ENCODE measurements at places on chromosomes 13 and 19.

DNA sequence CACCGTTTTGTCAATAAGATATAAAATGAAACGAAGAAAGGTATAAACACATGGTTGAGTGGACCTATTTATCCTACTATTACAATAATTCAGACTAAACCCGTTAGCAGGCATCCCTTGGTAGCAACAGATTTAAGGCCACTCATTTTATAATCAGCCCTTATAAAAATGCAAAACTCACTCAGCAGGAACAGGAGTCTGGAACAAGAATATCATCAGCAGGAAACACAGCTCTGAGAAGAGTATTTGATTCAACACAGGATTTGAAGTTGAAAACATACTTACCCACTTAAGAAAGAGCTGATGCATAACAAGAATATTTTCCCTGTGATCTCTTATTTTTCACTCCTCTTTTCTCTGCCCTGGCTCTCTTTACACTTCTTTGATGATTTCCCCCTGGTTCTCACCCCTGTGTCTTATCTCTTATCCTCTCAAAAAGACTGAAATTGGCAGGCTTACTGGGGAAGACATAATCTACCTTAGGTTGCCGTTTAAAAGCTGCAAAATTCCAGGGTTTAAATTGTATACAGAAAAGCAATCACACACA, 1722.7 kb downstream of the SLITRK5 start:
- DNase-seq, result no peak

DNA sequence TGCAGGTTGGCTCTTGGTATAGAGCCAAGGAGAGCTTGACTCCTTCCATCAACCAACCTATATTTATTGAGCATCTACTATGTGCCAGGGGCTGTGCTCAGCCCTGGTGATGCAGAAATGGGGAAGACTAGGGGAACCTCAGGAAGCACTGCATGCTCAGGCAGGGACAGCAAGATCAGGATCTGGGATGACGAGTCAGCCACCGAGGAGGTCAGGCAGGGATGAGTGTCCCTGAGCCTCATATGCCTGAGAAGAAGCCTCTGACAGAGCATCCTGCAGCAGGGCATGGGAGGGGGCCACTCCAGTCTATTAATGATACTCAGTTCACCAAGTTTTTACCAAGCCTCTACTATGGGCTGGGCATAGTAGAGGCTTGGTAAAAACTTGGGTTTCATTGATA, 158.1 kb downstream of the KATNAL1 start:
- no peak for DNase-seq

GRCh38 chr19:53908106-53908934, 758 bp upstream of the CACNG7 start:
- DNase-seq, result no peak

DNA sequence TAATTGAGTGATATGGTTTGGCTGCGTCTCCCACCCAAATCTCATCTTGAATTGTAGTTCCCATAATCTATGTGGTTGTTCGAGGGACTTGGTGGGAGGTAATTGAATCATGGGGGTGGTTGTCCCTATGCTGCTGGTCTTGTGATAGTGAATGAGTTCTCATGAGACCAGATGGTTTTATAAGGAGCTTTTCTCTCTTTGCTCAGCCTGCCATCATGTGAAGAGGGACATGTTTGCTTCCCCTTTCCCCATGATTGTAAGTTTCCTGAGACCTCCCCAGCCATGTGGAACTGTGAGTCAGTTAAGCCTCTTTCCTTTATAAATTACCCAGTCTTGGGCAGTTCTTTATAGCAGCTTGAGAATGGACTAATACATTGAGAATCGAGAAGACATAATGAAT, 480.1 kb downstream of the GPC5 start:
- DNase-seq, result no peak

DNA sequence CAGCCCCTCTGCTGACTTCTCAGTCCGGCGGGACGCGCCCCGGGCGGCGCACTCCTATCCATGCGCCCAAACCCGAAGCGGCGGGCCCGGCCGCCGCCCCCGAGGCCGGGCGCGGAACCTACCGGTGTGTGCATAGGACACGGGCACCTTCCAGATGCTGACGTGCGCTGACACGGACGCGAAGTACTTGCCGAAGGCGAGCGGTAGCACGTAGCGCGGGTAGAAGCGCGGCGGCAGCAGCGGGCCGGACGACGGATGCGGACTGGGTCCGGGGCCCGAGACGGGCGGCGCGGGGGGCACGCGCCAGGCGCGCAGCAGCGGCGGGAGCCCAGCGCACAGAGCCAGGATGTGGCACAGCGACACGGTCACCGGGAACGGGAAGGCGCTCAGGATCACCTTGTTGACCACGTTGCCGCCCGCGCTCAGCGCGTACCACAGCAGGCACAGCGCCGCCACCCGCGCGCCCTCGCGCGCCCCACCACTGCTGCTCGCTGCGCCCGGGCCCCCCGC, 338 bp downstream of the SLC35E1 start:
- no peak for DNase-seq

DNA sequence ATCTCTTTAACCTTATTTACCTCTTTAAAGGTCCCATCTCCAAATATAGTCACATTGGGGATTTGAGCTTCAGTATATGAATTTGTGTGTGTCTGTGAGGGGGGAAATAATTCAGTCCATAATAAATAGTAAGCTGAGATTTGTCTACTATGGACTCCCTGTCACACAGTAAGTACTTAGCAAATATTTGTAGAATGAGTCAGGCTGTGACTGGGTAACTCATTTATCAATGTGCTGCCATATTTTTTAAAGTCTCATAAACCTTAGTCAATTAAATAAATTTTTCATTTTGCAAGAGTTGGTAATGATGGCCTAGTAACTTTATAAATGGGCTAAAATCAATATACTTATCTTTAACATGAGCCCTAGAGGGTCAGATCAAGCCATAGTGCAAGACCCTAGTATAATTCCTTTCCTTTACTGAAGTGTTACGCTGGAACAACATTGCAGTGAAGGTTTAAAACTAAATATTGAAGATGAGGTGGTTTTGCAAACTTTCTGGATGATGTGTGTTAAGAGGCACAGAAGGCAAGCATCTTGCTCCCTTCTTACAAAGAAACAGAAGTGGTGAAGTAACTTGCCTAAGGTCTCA, 305.1 kb downstream of the KCNRG start:
- peak; percentile 32 for DNase-seq

- DNase-seq, result no peak
Observed at GRCh38 chr13:50200988-50201387, 185.7 kb downstream of the KCNRG start.

DNA sequence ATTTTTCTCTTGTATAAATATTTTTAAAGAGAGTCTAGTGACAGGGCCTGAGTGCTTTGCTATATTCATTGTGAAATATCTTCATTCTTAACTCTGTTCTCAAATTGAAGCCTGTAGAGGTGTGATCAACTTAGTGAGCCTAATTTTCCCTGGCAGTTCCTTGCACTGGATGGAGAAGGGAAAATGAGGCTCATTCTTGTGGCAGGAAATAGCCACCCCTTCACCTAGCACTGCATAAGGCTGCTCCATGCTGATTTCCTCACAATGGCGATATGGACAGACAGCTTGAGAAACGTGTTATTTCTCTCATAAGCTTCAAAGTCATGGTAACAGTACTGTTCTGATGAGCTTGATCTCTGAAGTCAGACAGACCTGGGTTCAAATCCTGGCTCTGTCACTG, 146.2 kb downstream of the AKAP11 start:
- no peak for DNase-seq

- no peak for DNase-seq
Observed at GRCh38 chr13:39336937-39337336, 266.1 kb downstream of the LHFPL6 start.

- no peak for DNase-seq
Observed at GRCh38 chr19:42191855-42192254, 25.6 kb downstream of the DEDD2 start.

GRCh38 chr13:56687131-56687530, 453.6 kb upstream of the PRR20A start:
- no peak for DNase-seq

- DNase-seq, result no peak
Observed at GRCh38 chr13:43475140-43475539, 311.6 kb downstream of the ENOX1 start.

GRCh38 chr13:34410678-34411077, 531.4 kb upstream of the NBEA start:
- DNase-seq, result peak; percentile 34

GRCh38 chr19:4368128-4368820, 24.9 kb downstream of the MPND start:
- DNase-seq, result no peak

DNA sequence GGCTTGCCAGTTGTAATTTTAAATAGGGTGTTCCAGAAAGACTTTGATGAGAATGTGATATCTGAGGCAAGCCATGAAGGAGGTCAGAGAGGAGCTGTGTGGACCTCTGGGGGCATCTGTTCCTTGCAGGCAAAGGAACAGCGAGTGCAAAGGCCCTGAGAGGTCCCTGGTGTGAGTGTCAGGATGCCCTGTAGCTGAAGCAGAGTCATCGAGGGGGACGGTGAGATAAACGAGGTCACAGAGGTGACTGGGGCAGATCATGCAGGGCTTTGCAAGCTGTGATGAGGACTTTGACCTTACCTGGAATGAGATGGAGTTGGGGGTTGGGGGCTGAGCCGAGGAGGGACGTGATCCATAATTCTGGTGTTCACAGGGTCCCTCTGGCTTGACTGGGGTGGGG, 75.0 kb downstream of the RYR1 start:
- no peak for DNase-seq

DNA sequence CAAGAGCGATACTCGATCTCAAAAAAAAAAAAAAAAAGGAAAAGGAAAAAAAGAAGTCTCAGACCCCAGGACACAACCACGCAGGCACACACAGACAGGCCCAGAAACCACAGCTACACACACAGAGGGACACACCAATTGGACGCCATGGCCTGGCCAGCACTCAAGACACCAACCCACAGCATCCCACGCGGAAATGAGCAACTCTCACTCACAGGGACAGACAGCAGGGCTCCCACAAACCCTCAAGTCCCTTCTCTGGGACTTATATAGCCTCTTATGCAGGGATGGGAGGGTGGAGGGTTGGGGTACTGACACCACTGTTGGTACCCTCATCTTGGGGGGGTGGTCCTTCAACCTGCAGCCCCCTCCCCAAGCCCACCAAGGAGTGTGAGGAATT, 5.9 kb downstream of the NOTCH3 start:
- DNase-seq, result no peak

DNA sequence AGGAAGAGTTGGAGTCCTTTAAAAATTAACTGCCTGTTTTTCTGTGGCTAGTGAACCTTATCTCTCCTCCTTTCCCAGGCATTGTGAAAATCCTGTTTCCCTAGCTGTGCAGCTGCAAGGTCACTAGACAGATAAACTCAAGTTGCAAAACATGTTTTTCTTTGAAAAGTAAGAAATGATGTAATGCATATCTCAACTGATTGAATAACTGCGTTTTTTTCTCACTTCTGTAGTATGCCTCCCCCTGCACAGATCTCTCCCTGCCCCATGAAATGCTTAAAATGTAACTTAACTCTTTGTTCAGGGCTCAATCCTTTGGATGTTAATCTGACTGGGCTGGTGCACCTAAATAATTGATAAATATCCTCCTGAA, 27.7 kb upstream of the CYSLTR2 start:
- no peak for DNase-seq

DNA sequence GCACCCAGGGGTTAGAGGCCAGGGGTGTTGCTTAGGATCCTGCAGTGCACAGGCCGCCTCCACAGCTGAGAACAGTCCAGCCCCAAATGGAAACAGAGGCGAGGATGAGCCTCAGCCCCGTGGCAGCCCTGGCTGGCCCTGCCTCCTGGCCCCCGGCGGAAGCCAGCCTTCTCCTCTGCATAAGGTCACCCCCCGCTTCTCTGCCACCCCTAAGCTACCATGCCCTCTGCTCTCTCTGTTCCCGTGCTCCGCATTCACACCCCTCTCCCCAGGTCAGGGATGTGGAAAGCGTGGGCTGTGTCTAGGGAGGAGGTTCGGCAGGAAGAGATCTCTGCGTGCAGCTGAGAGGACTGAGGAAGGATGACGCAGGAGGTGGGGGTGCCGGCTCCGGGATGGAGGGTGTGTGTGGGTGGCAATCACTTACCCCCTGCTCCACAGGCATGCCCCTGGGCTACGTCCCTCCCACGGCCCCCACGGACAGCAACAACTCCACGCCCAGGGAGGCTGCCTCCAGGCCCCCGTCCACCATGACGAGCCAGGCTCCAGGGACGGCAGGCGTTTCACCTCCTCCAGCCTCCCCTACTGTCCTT, 6.0 kb downstream of the SSC5D start:
- DNase-seq, result no peak

DNA sequence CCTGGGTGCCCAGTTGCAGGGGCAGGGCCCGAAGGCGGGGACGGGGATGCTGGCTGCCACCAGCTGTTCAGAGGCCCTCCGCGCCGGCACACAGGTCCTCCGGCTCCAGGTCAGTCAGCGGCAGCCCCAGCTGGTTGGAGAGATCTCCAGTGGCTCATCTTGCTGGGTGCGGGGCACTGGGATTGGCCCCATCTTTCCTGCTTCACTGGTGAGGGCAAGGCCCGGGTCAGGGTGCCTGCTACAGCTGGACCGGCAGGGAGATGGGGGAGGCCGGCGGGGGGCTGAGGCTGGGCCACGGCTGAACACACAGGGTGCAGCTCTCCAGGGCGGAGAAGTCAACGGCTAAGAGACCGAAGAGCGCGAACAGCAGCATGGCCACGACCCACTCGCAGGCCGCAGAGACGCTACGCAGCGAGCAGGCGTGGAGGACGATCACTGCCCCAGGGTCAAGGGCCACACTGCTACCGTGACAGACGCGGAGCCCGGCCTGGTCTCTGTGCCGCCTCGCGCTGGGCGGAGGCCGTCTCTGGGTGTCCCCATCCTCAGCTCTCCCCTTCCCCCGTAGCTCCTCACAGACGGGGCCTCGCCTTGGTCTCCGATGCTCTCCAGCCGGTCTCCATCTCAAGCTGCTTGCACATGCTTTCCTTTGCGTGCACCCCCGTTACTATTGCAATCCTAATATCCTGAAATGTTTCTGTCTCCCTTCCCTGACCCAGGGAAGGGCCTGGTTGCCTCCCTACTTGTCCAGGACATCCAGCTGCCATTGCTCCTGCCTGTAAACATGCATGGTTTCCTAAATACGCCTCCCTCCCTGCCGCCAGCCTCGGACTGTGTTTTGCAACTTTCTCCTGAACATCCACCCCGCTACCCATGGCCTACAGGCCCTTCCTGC, 12.3 kb downstream of the TMEM150B start:
- no peak for DNase-seq

- no peak for DNase-seq
Observed at GRCh38 chr13:112851107-112852038, 117.6 kb upstream of the MCF2L start.

- DNase-seq, result no peak
Observed at GRCh38 chr19:628168-628567, 5.2 kb downstream of the POLRMT start.

DNA sequence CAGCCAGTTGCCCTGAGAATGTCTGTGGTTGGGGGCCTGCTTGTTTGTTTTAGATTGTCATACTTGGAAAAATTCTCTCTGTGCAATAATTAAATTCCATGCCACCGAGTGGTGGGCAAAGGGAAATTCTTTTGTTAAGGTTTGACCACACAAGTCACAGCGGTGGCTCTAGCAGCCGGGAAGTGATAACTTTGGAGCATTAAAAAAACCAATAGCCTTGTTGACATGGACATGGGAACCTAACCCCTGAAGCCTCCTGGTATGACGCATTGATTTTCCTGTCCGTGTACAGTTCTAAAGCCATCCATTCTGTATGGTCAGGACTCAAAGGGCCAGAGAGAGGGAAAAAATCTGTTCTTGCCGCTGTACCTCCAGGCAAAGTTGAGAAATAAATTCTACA, 384.9 kb upstream of the ZNF507 start:
- no peak for DNase-seq
